Mucosa of descending colon (tissue), 3 donors: ENCODE measurements at places on chromosomes 6 and 20. TPM values are rescaled to one million over a fixed set of nuclear protein-coding genes. Genes with fewer than 3 reads are reported as not detected.

- DNase-seq = no peak
Observed at GRCh38 chr6:167697316-167697715, 129.4 kb upstream of the AFDN start.

- DNase-seq = no peak
Observed at GRCh38 chr6:27209659-27210269, 37.7 kb upstream of the PRSS16 start.

DNA sequence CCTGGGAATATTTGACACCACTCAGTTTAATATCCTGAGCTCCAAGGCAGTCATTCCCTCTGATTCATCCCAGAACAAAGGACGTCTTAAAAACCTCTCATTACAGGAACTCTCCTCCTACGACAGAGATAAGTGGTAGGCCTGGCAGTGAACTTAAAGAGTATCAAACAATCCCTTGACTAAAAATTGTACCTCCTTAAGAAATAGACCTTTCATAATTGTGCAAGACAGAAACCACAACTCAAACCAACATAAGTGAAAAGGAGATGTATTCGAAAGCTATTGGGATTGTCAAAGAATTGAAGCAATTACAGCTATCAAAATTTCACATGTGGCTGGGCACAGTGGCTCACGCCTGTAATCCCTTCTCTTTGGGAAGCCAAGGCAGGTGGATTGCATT, 19.1 kb upstream of the BNIP5 start:
- DNase-seq = no peak

DNA sequence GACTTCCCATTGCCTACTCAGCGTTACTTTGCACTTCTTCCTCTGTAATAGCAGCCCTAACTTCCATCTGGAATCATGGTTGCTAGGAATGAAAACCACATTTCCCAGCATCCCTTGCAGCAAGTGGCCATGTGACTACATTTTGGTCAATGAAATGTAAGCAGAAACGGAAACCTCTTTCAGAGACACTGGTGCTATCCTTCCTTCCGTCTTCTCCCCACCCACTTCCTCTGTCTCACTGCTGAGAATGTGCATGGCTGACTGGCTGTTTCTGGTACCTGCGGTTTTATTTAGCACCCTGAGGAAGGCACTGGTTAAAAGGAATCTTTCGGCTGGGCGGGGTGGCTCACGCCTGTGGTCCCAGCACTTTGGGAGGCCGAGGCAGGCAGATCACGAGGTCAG, 107.4 kb downstream of the SCML4 start:
- DNase-seq = no peak

DNA sequence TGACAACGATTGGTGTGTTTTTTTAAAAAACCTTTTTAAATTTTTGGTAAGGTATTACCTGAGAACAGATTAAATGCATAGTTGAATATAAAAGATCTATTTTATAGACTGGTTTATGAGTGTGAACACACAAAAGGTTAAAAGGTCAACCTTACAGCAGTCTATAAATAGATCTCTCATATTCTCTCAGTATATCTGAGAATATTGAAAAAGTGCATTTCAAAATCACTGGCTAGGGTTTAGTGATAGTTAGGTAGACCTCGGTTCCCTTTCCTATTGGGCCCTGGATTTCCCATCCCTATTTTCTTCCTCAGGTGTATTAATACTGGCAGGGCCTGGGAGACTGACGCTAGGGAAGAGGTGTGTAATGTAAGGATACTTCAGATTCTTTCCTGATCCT, 723 bp upstream of the ZNF451 start:
- DNase-seq = no peak

- no peak for DNase-seq
Observed at GRCh38 chr6:114301596-114302219, 41.1 kb downstream of the HS3ST5 start.

- no peak for DNase-seq
Observed at GRCh38 chr6:106347219-106347618, 13.3 kb upstream of the CRYBG1 start.

DNA sequence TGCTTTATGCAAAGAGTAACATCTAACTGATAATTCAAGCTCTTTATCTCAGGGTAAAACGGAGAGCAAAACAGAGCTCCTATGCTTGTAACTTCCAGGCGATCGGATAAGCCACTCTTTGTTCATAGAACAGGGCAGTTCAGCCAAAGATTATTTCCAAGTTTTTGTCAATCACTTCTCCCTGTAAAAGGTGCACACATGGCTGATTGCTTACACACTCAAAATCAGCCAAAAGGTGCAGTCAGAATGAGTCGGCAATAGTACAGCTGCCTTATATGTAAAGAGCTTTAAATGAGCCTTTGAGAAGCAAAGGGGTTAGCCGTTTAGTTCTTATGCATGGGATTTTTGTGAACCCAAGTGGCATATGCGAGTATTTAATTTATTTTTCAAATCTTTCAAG, 449.6 kb upstream of the POU3F2 start:
- DNase-seq = no peak

DNA sequence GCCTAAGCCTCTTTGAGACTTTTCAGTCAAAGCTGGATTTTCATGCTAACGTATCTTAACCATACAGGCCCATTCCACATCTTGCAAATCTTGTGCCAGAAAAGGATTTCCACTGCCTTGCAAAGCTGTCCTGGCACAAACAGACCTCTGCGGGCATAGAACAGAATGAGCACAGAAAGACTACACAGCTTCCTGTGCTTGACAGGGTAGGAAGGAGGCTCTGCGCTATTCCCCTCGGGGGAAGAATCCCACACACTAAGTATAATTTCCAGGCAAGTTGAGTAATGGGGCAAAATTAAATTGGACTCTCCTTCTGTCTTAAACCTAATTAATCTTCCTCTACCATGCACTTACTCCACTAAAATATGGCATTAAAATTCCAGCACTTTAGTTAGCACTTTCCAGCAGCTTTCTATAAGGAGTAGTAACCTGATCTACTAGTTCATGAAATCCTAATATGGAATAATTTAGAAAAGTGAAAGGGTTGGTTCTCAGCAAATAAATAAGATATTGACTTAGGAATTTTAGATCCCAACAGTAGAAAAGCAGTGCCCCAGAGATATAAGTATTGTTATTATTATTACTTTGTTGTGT, 532.1 kb upstream of the JAG1 start:
- no peak for DNase-seq

DNA sequence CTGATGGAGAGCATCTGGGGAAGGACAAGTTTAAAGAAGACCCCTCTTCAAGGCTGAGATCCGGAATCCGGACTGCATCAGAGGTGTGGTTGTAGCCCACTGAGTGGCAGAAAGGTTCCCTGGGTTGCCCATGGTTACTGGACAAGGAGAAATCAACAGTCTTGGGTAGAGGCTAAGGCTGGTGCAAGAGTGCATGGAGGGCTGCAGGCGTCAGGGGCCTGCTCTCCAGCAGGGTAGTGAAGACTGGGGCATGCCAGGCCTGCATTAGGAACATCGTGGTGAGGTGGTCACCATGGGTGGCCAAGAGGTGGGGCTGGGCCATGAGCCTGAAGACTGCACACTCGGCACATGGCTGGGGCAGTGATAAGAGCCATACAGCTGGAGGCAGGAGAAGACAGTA, 91.2 kb downstream of the RNF182 start:
- DNase-seq = no peak

GRCh38 chr20:13223736-13224520, 2.9 kb downstream of the ISM1 start:
- no peak for DNase-seq

GRCh38 chr20:53938739-53939138, 131.7 kb downstream of the BCAS1 start:
- DNase-seq = no peak

- no peak for DNase-seq
Observed at GRCh38 chr6:108699290-108700041, 138.7 kb downstream of the FOXO3 start.

- no peak for DNase-seq
Observed at GRCh38 chr20:55646851-55647250, 358.5 kb downstream of the CBLN4 start.

- no peak for DNase-seq
Observed at GRCh38 chr6:32178547-32179440, 589 bp downstream of the RNF5 start.

Gene HRH3
- total RNA-seq = not detected

Gene DBNDD2
- total RNA-seq = 124 TPM

Gene TFAP2D
- not detected for total RNA-seq

Gene CTAGE9
- not detected for total RNA-seq

Gene PRL
- not detected for total RNA-seq

Gene GPX5
- not detected for total RNA-seq

Gene KCNG1
- total RNA-seq = 16.9 TPM
